Left hindlimb (tissue), 1 donor: ENCODE measurements at places on chromosomes 7 and 10.

DNA sequence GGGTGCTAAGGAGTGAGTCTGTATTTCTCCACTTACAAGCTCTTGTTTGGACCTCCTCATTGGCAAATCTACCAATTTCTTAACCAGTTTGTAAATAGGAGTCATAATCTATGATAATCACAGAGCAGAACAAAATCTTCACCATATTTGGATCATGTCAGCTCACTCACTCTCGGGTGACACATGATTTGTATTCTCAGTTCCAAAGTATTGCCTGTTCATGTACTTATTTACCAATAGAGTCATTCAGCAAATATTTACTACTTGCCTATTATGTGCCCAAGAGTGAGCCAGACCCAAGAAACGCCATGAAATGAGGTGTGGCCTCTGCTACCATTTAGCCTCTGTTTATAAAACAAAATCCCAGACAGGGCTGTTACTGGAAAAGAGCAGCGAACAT, 114.8 kb downstream of the TSPAN12 start:
- no peak for DNase-seq

DNA sequence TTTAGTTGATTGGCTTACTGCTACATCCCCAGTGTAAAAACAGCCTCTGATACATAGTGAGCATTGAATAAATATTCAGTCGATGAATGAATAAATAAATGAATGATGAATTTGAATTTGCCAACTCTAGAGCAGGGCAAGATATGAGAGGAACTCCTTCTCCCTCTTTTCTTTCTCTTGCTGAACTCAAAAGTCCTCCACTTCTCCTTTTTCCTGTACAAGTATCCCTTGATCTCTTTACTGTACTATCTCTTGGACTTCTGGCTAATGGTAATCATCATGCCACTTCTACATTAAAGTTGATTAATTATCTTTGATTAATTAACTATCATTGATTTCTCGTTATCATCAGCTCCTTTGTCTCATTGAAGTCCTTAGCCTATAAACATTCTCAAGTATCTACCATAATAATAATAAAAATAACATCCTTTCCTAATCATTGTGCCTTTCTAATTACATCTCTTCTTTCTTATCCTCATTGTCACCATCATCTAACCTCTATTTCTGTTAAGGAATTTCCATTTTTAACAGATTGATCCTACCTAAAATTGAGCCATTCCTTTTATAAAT, 10.6 kb downstream of the CPED1 start:
- no peak for DNase-seq

DNA sequence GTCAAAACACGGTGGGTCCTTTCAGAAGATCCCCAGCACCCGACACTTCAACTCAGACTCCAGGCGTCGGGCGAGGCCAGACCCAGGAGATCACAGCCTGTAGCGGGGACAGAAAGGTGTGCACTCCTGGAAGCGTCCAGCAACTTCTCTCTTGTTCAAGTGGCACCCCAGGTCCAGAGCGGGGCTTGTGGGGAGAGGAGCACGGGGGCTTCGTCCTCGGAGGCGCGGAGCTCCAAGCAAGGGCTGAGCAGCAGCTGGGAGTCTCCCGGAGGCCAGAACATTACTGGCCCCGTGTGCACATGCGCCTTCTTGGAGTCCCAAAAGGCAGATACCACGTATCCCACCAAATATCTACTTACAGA, 54.9 kb downstream of the ZRANB1 start:
- no peak for DNase-seq

DNA sequence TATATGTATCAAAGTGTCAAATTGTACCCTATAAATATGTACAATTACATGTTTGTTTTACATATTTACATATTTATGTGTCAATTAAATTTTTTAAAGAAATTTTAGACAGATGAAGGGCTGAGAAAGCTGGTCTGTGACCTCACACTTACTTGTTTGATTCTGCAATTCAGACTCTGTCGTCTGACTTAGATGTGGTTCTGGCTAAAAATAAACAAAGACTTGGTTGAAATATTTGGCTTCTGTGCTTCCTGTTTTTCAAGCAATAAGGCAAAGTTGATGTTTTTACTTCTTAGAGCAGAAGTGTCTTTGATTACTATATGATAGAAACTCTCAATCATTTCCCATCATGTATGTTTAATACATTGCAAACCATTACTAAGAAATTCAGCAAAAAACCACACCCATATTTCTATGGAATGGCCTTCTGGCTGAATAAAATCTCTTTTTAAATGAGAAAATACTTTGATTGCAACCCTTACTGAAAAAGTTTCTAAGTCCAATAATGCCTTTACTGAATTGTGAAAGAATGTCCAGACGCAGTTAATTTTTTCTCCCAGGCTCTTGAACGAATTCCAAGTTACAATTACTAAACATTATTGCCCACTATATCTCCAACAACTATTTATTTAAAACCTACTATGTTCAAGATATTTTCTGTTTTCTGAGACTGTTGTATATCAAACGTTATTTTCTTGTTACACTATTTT, 59.5 kb upstream of the PRKG1 start:
- DNase-seq: no peak

DNA sequence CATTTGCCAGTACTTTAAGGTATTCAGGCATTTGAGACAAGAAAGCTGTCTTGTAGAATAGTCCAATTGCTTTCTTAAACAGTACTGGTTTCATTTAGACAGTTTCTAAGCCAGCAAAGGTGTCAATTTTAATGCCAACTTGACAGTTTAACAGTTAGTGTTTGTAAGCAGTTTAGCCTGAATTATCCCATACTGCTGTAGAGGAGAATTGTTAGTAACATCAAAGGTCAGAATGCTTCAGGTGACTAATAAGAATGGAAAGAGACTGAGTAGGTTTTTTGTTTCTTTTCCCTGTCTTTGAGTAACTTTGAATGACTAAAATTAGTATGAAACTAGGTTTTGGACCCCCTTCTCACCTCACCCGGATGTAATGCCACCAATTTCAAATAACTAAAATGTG, 29.5 kb upstream of the VDAC2 start:
- DNase-seq: no peak

- no peak for DNase-seq
Observed at GRCh38 chr10:63458177-63458576, 7.6 kb downstream of the JMJD1C start.

DNA sequence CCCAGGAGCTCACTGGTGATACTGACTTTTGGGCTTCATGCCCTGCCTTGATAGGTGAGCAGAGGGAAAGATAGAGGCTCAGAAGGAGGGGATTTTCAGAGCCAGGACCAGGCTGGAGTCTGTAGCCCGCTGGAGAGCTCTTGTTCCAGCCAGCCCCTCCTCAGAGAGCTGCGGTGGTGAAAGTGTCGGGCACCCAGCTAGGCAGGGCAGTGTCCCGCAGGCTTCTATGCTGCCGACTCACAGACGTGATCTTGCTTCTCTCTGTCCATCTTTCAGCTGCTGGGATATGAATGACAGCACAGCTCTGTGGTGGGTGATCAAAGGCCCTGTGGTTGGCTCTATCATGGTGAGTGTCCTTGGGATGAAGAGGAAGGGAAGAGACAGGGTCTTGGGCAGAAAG, 35.2 kb downstream of the ADCYAP1R1 start:
- peak; percentile 10 for DNase-seq
